ENCODE measurements at places on chromosomes 13 and 19.
A peak's percentile ranks its signal among the peaks of the same experiment; 100 is the strongest.

DNA sequence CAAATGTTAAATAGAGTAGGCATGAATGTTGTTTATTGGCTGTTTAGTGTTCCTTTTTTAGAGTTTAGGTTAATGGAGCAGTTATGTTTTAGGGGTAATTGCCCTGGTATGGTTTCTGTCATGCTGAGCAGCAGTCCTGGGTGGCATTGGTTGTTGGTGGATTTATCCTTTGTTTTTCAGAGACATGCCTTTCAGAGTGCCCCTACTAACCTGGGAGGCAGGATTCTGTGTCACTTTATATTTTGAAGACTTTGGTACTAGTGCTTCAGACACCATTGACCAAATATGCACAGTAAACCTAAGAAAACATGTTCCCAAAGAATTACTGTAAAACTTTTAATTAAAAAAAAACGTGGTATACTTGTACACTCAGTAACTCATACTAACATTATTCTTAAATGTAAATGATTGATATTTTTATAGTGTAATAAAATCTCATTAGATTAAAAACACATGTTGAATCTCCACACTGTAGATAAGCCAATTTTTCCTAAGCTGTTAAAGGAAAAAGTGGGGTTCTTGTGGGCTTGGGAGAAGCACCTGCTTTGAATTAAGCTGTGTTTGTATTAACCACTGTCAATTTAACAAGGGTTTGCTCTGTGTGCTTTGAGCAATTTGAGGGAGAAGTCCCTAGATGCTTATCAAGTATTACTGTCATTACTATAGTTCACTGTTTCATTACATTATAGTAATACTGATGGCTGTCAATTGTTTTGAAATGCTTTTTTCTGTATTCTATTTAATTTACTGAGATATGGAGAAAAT, 133.2 kb downstream of the LMO7 start:
- DNase-seq, result no peak

GRCh38 chr13:53068585-53069520, 40.2 kb downstream of the OLFM4 start:
- DNase-seq, result peak; percentile 95

GRCh38 chr13:46738766-46739165, 58.2 kb downstream of the ESD start:
- DNase-seq, result no peak

DNA sequence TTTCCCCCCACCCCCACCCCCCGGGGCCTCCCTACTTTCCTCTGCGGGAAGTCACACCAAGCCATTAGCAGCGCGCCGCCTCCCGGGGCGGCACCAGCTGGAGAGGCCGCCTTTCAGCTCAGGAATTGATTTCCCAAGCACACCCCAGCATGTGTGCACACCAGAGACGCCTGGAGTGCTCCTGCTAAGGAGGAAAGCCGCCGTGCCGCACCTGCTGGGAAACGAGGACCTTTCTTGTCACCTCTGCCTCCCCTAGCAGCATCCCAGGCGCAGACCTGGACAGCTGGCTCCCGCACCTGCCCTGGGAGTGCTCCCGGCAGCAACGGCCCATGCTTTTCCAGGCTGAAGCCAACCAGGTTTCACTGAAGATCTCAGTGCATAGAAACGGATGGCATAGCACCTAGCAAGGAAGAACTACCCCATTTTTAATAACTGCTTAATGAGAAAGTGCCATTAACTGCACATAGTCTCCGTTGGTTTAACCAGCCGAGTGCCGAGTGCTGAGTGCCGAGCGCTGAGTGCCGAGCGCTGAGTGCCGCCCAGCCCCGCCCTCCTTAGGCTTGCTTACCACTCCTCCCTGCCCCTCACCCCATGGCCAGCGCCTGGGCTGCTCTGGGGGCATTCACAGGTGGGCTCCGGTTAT, 165.0 kb downstream of the USP12 start:
- peak; percentile 97 for DNase-seq

DNA sequence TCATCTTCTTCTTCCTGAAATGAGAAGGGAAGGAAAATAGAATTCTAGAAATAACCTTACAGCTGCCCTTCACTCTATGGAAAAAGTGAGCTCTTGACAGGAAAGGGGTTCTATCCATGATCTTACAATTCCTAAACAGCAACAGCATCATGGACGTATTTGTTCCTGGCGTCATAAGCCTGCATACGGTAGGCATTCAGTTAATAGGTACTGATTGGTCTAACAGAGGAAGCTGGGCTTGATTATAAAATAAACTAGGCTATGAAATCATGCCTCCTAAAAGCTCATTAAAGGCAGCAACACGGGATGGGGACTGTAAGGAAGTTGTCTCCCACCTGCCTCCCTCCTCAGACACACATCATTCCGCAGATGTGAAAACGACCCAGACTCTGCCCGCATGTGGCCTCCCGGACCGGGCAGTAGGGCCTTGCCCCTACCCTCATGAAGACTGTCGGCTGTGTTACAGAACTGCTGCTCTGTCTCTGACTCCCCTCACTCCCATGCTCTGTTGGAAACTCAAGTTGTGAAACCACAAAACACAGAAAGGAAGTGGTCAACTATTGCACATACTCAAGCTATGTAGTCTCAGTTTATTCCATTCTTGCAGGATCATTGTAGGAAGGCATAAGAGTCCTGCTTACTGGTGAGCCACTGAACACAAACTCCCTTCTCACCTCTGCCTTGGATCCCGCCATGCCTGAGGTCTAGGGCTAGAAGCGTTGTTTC, 129.8 kb downstream of the DLEU7 start:
- DNase-seq, result no peak

- DNase-seq, result no peak
These were observed 6.3 kb downstream of the HAUS5 start for GRCh38 chr19:35618857-35619256.

- DNase-seq, result no peak
These were observed 825.2 kb downstream of the SLITRK1 start for GRCh38 chr13:83057119-83057518.

Data from NCI-H524 (cell line).